ENCODE measurements at places on chromosomes 1 and 21.

DNA sequence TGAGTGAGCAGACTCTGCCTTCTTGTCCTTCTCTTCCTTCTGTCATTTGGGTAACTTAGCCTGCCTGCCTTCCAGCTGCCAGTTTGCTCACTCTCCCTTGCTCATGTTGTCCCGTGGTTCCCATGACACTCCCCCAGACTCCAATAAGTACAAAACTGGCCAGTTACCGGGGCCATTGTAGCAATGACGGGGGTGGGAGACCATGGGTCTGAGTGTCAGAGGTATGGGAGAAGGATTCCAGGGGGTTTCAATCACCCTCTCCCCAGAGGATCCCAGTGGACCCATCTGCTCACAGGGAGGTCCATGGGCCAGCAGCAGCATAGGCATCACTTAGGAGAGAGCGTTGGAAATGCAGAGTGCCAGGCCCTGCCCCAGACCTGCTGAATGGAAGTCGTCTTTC is 51.3 kb downstream of the CAPN9 start:
- no peak for DNase-seq

DNA sequence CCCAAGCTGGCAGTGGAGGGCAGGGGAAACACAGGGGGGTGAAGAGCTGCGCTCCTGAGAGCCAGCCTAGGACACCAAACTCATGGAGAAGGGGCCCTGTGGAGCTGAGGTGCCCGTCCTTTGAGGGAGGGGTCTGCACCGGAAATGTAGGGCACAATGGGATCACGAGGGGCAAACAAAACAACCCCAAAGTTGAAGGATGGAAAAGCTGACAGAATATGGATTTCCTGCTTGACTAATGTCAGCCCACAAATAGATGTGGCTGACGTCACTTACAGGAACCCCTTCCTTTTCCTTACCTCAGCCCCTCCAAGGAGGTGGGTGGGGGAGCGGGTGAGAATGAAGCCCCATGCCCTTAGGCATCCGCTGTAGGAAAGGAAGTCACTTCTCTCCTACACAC is 110.9 kb downstream of the KCNN3 start:
- no peak for DNase-seq

DNA sequence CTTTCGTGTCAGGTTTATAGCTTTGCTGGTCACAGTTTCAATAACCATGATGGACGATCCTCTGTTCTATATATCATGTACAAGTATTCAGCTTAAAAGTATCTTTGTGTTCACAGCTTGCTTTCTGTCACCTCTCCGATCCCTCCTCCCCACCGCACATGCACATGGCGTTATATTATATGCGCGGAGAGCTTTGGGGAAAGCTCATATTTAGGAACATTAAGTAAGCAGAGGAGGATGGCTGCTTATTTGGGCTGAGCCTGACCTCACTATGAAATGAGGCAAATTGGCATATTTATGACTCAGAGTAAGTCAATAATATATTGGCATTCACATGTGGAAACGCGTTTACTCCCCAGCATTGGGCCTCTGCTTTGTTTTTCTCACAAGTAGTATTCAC is 360.5 kb downstream of the HLX start:
- no peak for DNase-seq

DNA sequence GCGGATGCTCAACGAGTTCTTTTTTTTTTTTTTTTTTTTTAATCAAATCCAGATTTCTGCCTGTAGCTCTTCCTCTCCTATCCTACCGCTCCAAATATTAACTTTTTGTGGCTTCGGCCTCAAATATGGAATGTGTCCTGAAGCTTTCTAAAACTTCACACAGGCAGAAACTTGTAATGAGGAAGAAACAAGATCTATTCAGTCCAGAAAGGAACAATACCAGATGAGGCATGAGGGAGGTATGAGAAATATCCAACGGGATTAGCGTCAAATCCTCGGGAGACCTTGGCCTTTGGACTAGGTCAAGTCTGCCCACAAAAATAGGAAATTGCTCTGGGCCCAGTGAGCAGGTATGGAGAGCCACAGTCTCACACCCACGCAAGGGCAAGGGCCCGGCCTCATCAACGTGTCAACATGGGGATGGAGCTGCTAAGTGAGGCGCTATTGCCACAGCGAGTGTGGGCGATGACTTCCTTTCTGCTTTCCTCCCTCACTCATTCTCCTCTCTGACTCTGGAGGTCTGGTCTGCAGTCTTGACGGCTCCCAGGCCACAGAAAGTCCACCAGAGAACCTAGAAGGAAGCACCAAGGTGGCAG is 66.6 kb downstream of the BCAR3 start:
- peak; percentile 15 for DNase-seq

DNA sequence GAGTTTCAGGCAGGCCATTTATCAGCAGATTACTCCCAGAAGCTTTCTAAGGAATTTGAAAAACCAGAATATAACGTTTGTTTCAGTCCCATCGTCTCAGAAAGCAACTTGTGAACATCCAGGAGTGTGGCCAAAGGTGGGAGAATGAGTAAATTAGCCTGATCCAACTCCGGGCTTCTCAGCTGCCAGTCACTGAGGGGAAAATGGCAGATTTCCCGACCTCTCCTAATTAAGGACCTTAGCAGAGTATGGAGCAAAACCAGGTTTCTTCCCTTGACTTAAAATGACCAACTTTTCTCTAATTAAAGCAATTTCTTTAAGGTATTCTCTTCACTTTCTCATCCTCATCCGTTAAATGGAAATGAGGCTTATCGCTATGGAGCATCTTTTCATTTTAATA is 1.0 kb downstream of the CORT start:
- no peak for DNase-seq

GRCh38 chr1:238141353-238141752 is 250.6 kb upstream of the ZP4 start:
- no peak for DNase-seq

- no peak for DNase-seq
These were observed 653.9 kb downstream of the LTN1 start for GRCh38 chr21:28338701-28339305.

GRCh38 chr1:97190326-97190725 is 468.7 kb downstream of the PTBP2 start:
- no peak for DNase-seq

DNA sequence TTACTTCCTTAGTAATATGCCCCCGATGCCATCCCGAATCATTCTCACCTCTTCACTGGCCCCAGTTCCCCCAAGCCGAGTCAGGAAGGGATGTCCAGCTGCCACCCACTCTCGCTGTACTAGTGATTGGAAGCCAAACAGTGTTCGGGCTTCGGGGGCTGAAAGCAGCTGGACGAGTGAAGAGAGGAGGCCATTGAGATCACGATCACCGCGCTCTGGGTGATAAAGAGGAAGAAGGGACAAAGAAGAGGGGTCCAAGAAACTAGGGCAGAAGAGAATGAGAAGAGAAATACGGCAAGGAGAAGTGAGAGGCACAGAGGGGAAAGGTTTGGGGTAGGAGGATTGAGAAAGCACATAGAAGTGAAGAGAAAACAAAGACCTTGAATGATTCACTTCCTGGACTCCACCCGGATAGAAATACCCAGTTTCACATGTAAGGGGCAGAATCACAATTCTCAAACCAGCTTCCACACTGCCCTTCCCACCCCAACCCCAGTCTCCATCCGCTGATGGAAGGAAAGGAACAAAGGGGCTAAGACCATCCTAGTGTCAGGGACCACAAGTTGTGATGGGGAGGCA is 3.7 kb upstream of the SF3B4 start:
- DNase-seq, result no peak

- no peak for DNase-seq
These were observed 1206.4 kb upstream of the ADGRL4 start for GRCh38 chr1:80212948-80213347.

- DNase-seq, result no peak
These were observed 108.7 kb upstream of the IGSF21 start for GRCh38 chr1:17998889-17999288.

Measured in GM19239 (cell line).